GM23338 (cell line): ENCODE measurements at places on chromosomes 5 and 9. TPM values are rescaled to one million over a fixed set of nuclear protein-coding genes. Genes with fewer than 3 reads are reported as not detected.

- no peak within 1 kb of the TSS for H3K27ac ChIP-seq
- peaks cover 14% of the 10 kb centered on the region; the same call in 1 of the 2 replicates for H3K4me1 ChIP-seq
- no peaks in the 10 kb centered on the region for H3K27me3 ChIP-seq
- H3K4me3 ChIP-seq = peak within 1 kb of the TSS; percentile 92
- peak; percentile 87 for DNase-seq
Observed at GRCh38 chr5:892394-893136, at the start of the genes BRD9 and TRIP13. TSS of gene BRD9 (minus strand) at chr5:892801. CDS start at chr5:892657, 144 bp downstream. TSS of gene TRIP13 (plus strand) at chr5:892884. CDS start at chr5:892999, 115 bp downstream.

DNA sequence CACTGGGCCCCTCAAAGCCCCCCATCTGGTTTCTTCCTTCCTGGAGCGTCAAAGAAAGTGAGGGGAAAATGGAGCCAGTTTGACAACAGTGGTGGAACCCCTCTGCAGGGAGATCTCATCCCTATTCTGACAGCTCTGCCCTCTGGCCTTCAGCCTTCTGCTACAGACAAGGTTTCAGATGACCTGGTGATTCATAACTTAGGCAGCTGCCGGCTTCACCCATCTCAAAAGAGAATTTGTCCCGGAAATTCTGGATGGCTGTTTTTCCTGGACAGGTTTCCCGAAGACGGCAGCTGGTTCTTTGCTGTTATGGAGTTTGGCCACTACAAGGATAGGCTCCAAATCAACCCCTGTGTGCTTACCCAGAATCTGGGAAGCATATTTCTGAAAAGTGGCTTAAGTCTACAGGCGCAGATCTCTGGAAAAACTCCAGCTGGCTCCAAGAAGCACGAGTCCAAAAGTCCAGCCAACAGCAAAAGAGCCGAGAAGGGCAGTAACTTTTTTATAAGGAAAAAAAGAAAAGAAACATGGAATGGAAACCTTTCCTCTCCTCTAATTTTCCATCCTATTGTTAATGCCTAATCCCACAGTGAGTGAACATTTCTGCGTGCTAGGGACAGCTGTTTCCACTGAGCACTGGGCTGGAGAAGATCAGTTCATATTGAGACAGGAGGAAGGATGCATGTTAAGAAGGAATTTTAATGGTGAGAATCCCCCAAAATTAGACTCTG lies 54.5 kb downstream of the ZNF366 start:
- no peaks in the 10 kb centered on the region for H3K36me3 ChIP-seq
- H3K27me3 ChIP-seq = no peaks in the 10 kb centered on the region
- H3K4me1 ChIP-seq = no peaks in the 10 kb centered on the region
- H3K27ac ChIP-seq = no peak overlapping the region

The PCDHGA6 gene
- total RNA-seq = 4.5 and 4.8 TPM in 2 replicates

GRCh38 chr9:19799784-19800183 lies 10.9 kb upstream of the SLC24A2 start:
- peaks cover 66% of the 10 kb centered on the region for H3K4me1 ChIP-seq
- DNase-seq = peak; percentile 89
- peak overlapping the region; percentile 46; the same call in 1 of the 2 replicates for H3K27ac ChIP-seq
- no peak overlapping the region for H3K4me3 ChIP-seq
- H3K36me3 ChIP-seq = no peaks in the 10 kb centered on the region

- H3K4me3 ChIP-seq = no peak overlapping the region
- DNase-seq = no peak
- no peaks in the 10 kb centered on the region for H3K27me3 ChIP-seq
- no peaks in the 10 kb centered on the region for H3K36me3 ChIP-seq
- H3K4me1 ChIP-seq = no peaks in the 10 kb centered on the region
Observed at GRCh38 chr5:159527546-159528254, 197.4 kb upstream of the IL12B start.

GRCh38 chr9:75001719-75002421 lies 26.2 kb downstream of the CARNMT1 start:
- no peak overlapping the region for H3K27ac ChIP-seq
- no peaks in the 10 kb centered on the region for H3K27me3 ChIP-seq
- no peaks in the 10 kb centered on the region for H3K4me1 ChIP-seq

GRCh38 chr9:122051351-122052321 lies 41.5 kb downstream of the TTLL11 start:
- no peaks in the 10 kb centered on the region for H3K27me3 ChIP-seq
- DNase-seq = no peak
- H3K27ac ChIP-seq = no peak overlapping the region
- no peak overlapping the region for H3K4me3 ChIP-seq
- H3K4me1 ChIP-seq = no peaks in the 10 kb centered on the region

DNA sequence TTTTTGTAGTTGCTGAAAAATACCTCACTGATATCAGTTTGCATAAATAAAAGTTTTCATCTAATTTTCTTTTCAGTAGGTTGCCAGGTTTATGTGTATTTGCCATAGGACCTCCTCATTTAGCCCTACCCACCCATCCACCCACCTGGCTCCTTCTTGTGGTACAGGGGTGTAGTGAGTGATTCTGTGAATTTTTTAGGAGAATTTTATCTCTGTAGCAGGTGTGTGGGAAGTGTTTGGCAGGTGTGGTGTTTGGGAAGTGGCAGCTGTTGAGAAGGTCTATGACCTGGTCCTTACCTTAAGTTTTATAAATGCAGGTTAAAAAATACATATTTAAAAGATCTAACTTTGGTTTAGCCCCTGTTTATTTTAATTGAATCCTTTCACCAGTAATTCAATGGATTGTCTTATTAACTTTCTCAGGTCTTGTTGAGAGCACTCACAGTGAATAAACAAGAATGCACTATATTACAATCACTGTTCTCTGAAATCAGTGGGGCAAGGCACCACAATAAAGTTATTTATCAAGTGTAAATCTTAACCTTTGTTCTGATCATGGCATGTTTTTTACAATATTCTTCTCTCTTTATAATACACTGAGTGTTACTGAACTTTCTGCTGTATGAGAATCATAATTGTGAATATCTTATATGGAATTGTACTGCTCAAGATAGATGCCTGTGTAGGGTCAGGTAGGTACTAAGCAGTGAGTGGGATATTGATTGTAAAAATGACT lies 189.1 kb downstream of the WDR70 start:
- no peak overlapping the region for H3K4me3 ChIP-seq
- H3K36me3 ChIP-seq = no peaks in the 10 kb centered on the region
- H3K4me1 ChIP-seq = no peaks in the 10 kb centered on the region; the same call in 1 of the 2 replicates
- H3K27ac ChIP-seq = no peak overlapping the region

DNA sequence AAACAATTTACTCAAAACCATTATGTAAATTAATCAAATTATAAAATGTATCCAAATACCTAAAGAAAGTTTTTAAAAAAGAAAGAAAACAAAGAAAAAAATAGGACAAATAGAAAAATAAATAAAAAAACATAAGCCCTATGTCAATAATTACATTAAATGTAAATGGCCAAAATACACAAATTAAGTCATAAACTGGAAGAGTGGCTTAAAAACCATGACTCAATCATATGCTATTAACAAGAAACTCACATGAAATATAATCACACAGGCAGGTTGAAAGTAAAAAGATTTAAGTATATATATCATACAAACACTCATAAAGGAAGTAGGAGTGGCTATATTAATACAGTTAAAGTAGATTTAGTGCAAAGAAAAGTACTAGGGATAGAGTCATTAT lies 95.3 kb downstream of the PRELID2 start:
- no peaks in the 10 kb centered on the region for H3K4me1 ChIP-seq
- no peak overlapping the region for H3K4me3 ChIP-seq
- no peak for DNase-seq
- H3K27ac ChIP-seq = no peak overlapping the region

GRCh38 chr5:179777909-179778308 lies 15.9 kb upstream of the LTC4S start:
- peaks cover 24% of the 10 kb centered on the region for H3K36me3 ChIP-seq
- H3K4me1 ChIP-seq = no peaks in the 10 kb centered on the region
- H3K27me3 ChIP-seq = no peaks in the 10 kb centered on the region
- H3K27ac ChIP-seq = no peak overlapping the region
- H3K4me3 ChIP-seq = no peak overlapping the region
- no peak for DNase-seq

- H3K27ac ChIP-seq = no peak overlapping the region
- H3K4me1 ChIP-seq = peaks cover 14% of the 10 kb centered on the region
- H3K36me3 ChIP-seq = no peaks in the 10 kb centered on the region
- H3K27me3 ChIP-seq = no peaks in the 10 kb centered on the region
- DNase-seq = no peak
Observed at GRCh38 chr5:11522796-11523195, 381.4 kb downstream of the CTNND2 start.

GRCh38 chr5:1005249-1005851 lies 3.3 kb upstream of the NKD2 start:
- H3K4me1 ChIP-seq = peaks cover 2% of the 10 kb centered on the region; the same call in 1 of the 2 replicates
- no peak overlapping the region for H3K27ac ChIP-seq
- H3K4me3 ChIP-seq = peak overlapping the region; percentile 62

The DOCK2 gene
- total RNA-seq = 9.4 and 19.4 TPM in 2 replicates

- H3K27ac ChIP-seq = no peak overlapping the region
- H3K4me1 ChIP-seq = no peaks in the 10 kb centered on the region
- no peak overlapping the region for H3K4me3 ChIP-seq
Observed at GRCh38 chr5:26681861-26682260, 356.5 kb downstream of the CDH9 start.

- no peaks in the 10 kb centered on the region for H3K36me3 ChIP-seq
- H3K27me3 ChIP-seq = no peaks in the 10 kb centered on the region
- H3K27ac ChIP-seq = no peak overlapping the region
- DNase-seq = no peak
- no peak overlapping the region for H3K4me3 ChIP-seq
Observed at GRCh38 chr9:38086496-38086895, 17.5 kb upstream of the SHB start.

The SMC5 gene
- 25.5 and 29.0 TPM in 2 replicates for total RNA-seq

The ZNF658 gene
- total RNA-seq = 4.9 and 5.1 TPM in 2 replicates

The ACTBL2 gene
- not detected in 2 replicates for total RNA-seq
